Right renal cortex interstitium (tissue), 3 donors: ENCODE measurements at places on chromosomes 4 and X. TPM values are rescaled to one million over a fixed set of nuclear protein-coding genes. Genes with fewer than 3 reads are reported as not detected.

DNA sequence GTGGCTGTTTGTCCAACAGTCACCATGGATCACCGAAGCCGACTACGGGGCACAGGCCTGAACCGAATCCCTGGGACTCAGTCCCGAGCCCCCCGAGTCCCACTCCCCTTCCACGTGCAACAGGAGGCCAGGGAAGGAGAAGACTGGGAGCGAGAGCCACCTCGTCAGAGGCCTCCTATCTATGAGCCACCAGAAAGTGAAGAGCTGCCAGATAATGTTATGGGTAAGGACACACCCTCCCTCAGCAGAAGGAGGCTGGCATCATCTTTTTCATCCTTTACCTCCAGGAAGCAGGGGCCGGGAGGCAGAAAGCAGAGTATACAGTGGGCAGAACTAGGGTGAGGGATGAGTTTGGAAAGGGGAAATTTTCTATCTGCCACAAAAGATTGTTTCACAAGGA, 2.8 kb upstream of the PRDX4 start:
- no peak for DNase-seq

- no peak for DNase-seq
Measured at GRCh38 chrX:16160729-16161128, 6.6 kb upstream of the MAGEB17 start.

The SHOX gene
- polyA plus RNA-seq = not detected

The UTP14A gene
- 26.2 TPM for polyA plus RNA-seq

GRCh38 chr4:6113641-6114040, 86.7 kb downstream of the JAKMIP1 start:
- DNase-seq = no peak

GRCh38 chrX:123878252-123878721, 18.4 kb downstream of the XIAP start:
- DNase-seq = no peak

DNA sequence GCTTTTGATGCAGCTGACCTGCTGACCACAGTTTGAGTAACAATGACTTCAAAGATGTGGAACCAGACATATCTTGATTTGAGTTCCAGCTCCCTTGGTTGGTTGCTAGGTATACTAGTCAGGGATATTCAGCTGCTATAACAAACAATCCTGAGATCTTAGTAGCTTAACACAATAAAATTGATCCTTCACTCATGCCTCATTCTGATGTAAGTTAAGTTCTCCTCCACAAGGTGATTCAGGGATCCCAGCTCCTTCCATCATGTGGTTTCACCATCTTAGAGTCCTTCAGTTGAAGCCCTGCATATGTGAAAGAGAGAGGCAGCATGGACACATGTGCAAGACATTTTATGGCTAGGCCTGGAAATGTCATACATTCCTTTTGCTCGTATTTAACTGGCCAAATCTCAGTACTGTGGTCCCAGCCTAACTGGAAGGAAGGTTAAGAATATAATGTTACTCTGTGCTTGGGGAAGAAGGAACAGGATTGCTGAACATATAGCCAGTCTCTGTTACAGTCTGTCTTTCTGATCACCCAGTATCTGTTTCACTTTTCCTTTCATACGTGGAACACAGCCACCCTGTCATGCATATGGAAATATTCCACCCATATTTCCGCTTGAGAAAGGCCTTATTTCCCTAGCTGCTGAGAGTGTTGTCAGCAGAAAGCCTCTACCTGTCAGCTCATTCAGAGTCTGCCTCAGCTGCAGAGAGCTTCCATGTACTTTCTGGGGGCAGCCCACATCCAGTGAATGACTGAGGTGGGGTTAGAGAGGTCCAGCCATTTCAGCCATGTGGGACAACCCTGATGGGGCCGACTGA, 7.1 kb downstream of the SMIM9 start:
- no peak for DNase-seq

DNA sequence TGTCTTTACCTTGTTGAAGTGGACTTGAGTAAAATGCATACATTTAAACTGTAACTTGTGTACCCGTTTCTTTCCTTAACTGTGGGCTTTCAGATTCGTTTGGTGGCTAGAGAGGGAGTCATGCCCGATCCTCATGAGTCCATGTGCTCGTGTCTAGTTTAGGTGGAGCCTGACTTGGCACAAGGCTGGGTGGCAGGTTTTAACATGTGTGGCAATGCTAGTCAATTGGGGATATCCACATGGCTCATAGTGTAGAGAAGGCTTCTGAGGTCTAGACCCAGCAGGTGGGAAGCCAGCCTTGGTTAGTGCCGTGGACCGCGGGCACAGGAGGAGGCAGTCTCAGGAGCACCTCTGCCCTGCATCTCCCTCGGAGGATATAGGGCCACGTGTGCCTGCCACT, 48.5 kb upstream of the CLCN4 start:
- DNase-seq = no peak

The PRR32 gene
- polyA plus RNA-seq = not detected

GRCh38 chr4:80201252-80202151, 4.2 kb downstream of the PRDM8 start:
- no peak for DNase-seq

GRCh38 chrX:33134164-33134563, 77.2 kb downstream of the DMD start:
- no peak for DNase-seq

The STOX2 gene
- polyA plus RNA-seq = 7.7 TPM

The CHM gene
- polyA plus RNA-seq = 29.3 TPM

GRCh38 chrX:147948531-147948930, 32.6 kb upstream of the FMR1NB start:
- DNase-seq = no peak

GRCh38 chr4:113943863-113944262, 35.6 kb downstream of the ARSJ start:
- no peak for DNase-seq

DNA sequence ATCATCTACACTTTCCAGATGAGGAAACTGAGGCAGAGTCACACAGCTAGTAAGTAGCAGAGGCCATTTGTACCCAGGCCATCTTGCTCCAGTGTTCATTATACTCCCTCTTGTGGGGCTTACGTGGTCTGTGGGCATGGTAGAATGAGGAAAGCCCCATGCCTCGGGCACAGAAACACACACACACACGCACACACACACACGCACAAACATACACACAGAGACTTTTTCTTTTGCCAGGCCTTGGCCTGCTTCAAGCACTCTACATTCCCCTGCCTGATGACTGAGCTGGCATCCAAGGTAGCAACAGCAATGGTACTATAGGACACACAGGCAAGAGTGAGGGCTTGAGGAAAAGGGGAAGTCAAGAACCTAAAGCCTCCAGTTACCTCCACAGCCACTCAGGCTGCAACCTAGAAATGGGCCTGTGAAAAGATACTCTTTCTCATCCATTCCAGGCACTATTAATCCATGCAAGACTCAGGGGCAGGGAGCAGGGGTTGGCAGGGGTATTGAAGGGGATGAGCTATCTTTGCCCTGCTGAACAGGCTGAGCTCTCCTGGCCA, 43.6 kb downstream of the STARD8 start:
- no peak for DNase-seq

GRCh38 chr4:25449688-25450087, 72.6 kb downstream of the ANAPC4 start:
- no peak for DNase-seq

DNA sequence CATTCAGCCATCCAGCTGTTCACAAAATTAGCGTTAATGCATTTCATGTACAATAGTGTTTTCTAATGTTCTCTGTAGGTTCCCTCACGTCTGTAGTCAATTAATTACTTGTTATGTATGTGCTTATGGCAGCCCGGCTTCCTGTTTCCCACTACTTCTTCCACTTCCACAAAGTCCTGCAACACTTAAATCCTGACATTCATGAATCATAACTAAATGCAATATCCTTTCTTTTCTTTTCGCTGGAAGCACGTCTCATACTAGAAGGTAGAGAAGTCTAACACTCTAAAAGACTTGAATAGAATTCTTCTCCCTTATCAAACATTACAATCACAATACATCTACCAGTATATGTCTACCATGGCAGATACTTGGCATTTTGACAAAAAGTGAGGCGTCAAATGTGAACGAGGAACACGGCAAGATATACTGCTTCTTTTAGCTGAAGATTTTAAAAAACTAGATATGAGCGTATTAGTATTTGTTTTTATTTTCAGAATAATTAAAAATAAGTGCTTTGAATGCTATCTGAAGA, 239.0 kb upstream of the DIAPH2 start:
- no peak for DNase-seq

DNA sequence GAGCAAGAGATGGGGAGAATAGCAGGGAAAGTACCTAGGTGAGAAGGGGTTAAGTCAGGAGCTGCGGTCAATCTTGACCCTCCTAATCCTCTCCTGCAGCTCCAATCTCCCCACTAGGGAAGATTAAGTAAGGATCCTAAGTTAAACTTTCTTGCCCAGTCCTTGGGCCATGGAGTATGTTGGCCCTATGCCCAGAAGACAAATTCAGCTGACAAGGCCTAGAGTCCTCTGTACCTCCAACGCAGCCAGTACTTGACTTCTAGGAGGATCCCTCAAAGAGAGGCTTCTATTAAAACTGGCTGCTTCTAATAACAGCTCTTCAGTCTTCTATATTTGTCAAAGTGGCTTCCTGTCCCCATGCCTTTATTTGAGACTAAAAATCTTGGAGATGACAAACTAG, 1.4 kb downstream of the CLDN2 start:
- no peak for DNase-seq

DNA sequence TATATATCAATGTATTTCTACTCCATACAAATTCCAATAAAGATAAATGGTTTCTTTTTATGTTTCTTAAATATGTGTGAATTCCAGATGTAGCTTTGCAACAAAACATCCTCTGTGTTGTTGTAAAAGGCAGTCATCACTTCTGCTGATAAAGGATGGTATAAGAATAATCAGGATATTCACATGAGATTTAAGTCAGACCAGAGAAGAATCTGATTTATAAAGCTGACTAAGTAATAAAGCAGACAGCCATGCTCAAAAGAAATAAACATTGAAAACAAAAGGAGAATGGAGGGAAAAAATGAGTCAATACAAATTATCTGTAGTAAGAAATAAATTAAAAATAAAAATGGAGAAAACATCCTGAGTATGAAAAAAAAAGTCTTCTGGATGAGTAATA, 27.0 kb upstream of the SLC7A11 start:
- no peak for DNase-seq
